ENCODE measurements at places on chromosomes 6 and 20.

- no peak for DNase-seq
Observed at GRCh38 chr20:45191926-45192325, 14.9 kb upstream of the SEMG1 start.

GRCh38 chr20:51766994-51767866 lies 960 bp downstream of the ATP9A start:
- DNase-seq: peak; percentile 79

GRCh38 chr6:164924674-164925073 lies 384.7 kb downstream of the C6orf118 start:
- no peak for DNase-seq

GRCh38 chr6:24959319-24959718 lies 23.6 kb upstream of the RIPOR2 start:
- no peak for DNase-seq

- DNase-seq: no peak
Observed at GRCh38 chr6:70995411-70995810, 38.6 kb upstream of the B3GAT2 start.

DNA sequence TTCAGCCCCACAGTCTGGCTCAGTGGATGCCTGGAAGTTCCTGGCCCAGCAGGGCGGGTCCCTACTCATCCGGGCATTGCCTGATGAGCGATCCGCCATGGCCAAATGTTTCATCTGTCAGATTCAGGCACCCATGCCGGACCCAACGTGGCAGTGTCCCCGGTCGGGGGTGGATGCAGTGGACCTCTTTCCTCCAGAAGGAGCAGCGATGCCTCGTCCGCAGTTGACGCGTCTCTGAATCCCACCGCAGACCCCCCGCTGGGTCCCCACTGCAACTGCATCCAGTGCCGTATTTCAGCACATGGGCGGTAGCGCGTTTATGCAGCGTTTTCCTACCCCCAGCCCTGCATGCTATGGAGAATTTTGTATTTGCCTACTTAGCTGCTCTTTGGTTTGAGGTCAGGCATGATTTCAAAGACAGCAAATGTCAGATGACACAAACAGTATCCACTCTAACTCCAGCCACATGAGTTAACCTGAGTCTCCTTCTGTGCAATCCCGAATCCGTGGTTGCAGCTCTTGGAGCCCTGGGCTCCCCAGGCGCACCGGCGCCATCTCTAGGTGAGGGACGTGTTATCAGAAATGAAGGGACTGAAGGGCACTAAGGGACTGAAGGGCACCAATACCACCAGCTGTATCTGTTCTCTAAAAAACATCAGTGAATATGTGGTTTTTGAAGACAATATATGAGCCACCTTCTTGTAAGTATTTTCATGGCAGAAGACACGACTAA lies 72.6 kb upstream of the THBS2 start:
- DNase-seq: peak; percentile 60

DNA sequence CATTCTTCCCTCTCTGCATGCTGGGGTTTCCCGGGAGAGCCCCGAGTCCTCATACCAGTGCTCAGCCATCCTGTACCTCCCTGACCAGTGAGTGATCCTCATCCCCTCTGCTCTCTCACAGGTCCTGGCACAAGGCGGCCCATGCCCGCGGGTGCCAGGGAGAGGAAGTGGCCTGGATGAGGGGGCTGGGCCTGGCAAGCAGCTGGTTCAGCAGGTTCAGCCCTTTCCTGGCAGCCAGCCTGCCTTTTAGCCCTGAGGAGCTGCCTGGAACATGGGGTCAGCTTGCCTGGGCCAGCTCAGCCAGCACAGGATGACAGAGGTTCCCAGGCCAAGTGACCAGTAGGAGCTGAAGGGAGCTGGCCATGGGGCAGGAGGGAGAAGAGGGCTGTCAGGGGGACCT lies 10.9 kb downstream of the MOCS1 start:
- DNase-seq: no peak

DNA sequence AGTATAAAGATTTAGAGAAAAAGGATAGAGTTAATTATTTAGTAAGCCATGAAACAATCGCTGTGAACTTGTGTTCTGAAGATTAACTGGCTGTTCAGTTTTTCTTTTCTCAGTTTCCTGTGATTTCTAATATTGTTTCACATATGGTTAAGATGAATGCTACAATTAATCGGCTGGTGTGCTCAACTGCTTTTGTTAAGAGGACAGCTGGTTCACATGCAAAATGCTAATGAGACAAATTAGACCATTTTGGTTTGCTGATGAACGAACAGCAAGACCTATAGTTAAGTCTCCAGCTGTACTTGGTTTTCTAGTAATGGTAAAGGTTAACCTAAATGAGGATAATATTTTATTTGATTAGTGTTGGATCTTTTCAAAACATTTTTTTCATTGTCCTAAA lies 10.8 kb upstream of the NHSL1 start:
- DNase-seq: no peak

GRCh38 chr6:5132731-5133130 lies 47.6 kb downstream of the PPP1R3G start:
- peak; percentile 35 for DNase-seq

DNA sequence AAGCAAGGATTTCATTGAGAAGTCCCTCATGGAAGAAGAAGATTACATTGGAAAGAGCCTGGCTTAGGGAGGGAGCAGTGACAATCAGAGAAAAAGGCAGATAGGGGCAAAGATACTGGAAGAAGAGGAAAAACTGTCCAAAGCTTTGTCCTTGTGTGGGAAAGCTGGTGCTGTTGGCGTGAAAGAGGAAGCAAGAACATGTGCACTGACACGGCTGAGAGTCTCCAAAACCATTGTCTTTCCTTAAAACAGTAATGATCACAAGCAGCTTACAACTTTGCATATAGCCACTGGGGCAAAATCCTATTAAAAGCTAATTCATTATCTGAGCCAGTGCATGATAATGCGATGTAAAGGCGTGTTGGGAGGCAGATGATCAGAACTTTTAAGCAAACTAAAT lies 85.1 kb upstream of the ESR1 start:
- no peak for DNase-seq

DNA sequence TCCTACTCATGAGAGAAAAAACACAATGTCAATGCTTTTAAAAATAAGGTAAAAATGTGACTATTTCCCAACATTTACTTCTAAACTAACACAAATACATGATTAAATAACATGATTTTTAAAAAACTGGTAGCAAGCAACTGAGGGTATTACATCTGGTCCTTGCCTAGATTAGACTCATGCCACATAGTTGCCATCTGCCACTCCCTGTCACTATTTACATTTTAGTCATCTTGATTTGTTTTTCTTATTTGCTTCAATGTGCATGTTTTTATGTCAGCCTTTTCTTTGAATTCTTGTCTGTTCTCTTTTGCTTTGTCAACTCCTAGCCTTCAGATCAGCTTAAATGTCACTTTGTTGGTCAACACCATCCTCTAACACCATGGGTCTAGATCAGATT lies 207.0 kb upstream of the SIM1 start:
- no peak for DNase-seq
